Hypothalamus (tissue), 51 donors: ENCODE measurements at places on chromosomes 6 and 20.
A peak's percentile ranks its signal among the peaks of the same experiment; 100 is the strongest.

GRCh38 chr6:93453956-93454355, 34.6 kb upstream of the EPHA7 start:
- DNase-seq = no peak

GRCh38 chr6:113846577-113846976, 10.6 kb upstream of the MARCKS start:
- no peak for DNase-seq

GRCh38 chr6:13924146-13924948, 405 bp upstream of the RNF182 start:
- DNase-seq = peak; percentile 54

GRCh38 chr6:91886183-91886795, 1299.4 kb upstream of the MAP3K7 start:
- no peak for DNase-seq

DNA sequence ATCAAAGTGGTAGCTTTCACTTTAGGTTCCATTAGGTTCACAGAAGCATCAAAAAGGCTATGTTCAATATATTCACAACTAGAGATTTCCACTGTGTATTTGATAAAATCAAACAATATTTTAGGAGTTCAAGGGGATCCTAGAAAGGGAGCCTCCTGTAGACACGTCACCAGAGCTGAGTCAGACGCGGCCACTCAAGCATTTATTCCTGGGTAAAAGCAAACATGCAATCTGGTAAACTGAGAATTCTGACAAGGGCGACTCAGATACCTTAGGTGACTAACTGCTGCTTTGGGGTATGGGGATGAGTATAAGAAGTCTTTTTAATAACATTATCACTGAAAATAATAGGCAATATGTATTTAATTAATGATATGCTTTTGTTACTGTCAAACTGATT, 118.7 kb upstream of the HMGN3 start:
- DNase-seq = no peak

DNA sequence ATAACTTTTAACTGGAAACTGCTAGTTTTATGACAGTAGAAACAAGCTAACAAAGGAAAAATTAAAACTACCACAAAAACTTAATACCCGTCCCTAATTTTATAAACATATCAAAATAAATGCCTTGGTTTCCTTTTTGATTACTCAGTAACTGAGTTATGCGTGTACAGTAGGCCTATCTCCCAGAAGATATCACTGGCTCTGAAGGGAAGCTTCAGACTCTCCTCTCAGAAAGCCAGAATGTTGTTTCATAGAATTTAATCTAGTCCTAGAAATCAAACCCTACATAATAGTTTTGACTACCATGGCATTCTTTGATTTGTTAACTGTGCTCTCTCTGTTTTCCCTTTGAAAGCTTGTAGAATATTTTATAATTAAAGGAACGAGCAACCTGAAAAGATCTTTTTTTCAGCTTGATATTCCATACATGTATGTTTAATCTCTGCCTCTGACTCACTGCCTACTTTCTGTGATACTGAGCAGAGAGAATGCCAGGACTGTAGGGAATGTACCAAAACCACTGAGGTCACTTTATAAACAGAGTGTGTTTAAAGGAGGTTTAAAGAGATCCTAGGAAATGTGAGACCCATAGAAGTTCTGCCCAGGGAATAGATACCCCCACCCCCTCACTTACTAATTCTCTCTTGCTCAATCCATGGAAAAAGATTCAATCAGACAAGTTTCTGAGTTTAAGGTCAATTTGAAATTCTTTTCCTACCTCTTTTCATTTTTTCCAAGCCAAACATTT, 311.5 kb downstream of the HDGFL1 start:
- DNase-seq = no peak

DNA sequence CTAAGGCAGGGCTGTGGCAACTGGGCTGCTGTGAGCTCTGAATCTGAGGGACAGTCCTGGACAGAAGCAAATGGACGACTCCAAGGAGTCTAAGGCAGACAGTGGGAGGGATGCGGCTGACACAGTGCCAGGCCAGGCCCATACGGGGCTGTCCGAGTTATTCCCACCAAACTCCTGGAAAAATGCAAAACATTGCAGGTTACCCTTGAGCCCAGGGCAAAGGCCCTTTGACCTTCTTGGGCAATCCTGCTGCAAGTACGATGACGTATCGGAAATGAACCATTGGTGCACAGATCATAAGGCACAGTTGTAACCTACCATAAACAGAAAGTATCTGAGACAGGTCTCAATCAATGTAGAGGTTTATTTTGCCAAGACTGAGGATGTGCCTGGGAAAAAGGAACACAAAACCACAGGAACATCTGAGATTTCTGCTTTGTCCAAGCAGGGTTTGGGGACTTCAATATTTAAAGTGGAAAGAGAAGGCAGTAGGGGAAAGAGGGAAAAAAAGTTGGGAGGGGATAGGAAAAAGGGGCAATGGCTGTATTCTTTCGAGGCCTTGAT, 118.9 kb downstream of the DACT2 start:
- no peak for DNase-seq
